ENCODE measurements at places on chromosomes 6 and 20.

DNA sequence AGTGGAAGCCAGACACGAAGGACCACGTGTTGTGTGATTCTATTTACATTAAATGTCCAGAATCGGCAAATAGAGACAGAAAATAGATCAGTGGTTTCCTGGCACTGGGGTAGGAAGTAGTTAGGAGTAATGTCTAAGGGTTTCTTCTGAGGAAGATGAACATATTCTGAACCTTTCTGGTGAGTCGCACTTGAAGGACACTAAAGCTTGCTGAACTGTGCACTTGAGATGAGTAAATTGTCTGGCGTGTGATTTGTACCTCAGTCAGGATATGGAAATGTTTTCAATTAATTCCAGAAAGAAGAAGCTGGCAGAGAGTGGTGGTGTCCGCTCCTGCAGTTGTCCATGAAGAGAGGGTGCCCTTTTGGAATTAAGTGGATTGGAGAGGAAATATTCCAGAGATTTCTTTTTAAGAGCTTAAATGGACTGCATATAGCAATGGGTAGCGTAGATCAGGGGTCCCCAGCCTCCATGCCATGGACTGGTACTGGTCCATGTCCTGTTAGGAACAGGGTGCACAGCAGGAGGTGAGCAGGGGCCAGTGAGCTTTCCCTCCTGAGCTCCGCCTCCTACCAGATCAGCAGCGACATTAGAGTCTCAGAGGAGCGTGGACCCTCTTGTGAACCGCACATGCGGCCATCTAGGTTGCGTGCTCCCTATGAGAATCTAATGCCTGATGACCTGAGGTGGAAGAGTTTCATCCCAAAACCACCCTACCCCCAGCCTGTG, 12.4 kb upstream of the KIF25 start:
- DNase-seq: no peak

- no peak for DNase-seq
These were observed 5.9 kb upstream of the TUBB1 start for GRCh38 chr20:59013031-59013951.

DNA sequence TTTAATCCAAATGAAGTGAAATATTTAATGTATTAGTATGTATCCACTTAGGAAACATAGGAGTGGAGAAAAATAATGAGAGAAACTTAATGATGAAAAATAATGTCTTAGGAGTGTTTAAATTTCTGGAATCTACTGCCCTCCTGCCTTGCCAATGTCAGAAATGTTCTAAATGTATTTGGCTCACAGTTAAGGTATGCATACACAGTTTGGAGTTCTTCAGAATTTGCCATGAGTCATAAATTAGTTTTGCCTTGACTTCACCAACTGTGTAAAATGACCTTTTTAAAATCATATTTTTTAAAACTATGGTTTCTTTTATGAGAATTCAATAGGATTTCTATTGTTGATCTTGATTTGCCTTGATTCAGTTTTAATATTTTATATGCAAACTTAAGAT, 191.7 kb upstream of the HSF2 start:
- DNase-seq: no peak

- no peak for DNase-seq
These were observed 890.3 kb downstream of the C6orf118 start for GRCh38 chr6:164419099-164419498.

DNA sequence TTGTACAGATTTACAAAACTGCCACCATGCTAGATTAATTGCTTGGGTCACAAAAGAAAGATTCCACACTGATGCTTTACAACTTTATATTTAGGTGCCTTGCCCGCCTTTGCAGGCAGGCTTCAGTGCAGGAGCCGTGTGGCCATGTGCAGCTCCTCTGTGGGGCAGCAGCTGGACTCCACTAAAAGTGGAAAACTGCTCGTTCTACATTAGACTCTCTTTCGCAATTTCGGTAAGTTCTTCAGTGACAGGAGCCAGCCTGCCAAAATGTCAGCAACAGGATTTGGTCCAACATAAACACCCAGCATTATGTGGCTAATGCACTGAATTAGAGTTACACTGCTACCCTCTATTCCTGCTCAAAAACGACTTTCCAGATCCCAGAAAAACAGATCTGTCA, 174.4 kb upstream of the KCNK16 start:
- DNase-seq: no peak

DNA sequence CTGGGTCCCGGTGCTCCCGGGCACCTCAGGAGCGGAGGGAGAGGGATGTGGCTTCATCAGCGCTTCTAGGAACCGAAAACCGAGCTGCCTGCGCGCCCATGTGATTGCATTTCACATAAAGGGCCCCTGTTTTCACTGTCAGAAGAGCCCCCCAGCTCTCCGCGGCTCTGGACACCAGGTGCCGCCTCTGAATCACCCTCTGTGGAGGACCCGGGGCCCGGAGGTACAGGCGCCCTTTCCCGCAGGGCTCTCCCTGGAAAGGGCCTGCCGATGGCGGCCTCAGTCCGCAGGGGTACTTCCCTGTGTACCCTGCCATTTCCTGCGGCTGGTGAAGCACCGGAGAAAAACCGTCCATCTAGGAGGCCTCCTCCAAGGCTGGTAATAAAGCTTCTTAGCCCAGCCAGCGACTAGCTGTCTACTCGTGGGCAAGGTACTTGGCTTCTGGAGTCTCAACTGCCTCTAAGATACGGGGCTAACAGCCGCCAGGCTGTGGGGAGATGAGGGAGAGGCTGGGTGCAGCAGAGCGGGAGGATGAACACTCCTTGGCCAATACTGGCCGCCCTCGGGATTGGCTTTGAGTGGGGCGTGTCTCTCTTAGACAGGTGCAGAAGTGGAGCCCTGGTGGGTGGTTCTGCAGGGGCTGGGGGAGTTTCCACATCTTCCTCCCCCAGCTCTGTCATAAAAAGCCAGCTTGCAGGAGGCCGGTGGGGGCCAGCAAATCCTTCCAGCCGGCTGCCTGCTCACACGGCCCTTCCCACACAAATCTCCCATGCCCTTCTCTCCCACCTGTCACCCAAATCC, 1.6 kb downstream of the PPP1R16B start:
- peak; percentile 77 for DNase-seq

DNA sequence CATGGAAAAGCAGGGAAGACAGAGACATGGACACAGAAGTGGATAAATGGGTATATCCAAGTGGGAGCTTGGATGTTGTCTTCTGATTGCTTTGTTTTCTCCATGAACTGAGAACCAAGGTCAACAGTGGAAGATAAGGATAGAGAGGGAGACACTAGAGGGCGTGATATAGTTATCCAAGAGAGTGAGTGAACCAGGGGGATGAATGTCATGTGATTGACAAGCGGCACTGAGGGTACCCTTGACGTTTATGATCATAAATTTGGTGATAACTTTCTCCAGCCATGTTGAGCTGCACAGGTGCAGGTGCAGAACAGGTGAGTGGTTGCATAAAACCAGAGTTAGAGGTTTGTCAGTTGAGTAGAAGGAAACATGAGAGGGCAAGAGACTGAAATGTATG, 20.7 kb downstream of the EBF4 start:
- peak; percentile 62 for DNase-seq

DNA sequence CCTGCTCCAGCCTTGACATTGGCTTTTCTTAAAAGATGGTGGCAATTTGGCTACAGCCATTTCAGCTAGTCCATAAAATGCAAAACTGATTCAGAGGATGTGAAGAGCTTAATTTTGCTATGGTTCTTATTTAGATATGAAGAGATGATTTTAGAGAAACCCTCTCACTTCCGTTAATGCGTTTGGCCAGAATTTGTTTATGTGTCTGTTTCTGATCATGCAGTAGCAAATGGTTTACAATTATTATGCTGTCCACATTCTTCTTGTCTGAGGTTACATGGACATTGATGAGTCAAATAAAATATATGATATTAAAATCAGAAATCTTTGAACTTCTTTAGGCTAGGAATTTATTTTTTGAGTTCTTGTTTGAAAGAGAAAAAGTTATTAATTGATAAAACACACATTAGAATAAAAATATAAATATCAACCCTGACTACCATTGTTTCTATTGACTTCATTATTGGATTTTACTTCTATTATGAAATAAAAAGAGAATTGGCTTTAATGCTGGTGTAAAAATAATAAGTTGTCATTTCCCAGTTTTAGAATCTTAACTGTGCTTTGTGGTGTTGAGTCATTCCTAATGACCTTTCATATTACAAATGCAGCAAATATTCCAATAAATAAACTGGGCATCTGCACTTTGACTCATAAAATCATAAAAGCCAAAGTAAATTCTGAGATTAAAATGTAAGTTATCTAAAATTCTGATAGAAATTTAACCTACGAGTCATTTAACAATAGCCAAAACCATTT, 1286.0 kb upstream of the GJE1 start:
- no peak for DNase-seq

DNA sequence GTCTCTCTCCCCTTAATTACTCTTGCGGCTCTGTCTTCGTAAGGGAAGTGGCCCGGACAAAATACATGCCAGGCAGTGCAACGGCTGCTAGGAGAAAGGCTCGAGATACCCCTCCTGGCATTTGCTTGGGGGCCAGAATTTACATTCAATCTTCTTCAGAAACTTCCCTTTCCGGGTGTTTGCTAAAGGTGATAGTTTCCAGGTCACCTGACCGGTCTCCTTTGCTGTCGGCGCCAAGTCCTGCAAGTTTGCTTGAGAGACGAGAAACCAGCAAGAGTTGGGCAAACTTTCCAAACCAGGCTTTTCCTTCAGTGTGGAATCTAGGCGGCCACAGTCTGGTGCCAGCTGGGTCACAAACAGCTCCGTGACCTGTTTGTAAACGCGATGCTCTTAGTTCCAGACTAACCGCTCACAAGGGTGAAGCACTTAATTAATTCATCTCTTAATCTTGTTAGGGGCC, 563 bp upstream of the SRSF3 start:
- peak; percentile 88 for DNase-seq

DNA sequence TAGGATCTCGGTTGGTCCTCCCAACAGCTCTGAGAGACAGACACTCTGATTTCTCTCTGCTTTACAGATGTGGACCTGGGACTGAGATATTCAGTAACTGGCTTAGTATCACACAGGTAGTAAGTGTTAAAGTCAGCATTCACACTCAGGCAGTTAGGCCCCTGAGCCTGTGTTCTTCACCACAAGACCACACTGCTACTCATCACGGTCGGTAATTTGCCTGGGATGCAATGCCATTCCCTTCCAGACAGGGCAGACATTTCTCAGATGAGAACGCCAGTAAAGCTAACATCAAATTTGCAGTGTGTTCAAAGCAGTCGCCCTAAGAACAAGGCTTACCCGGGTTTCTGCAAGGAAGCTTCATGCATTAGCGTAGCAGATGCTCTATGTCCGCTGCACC, 39.8 kb upstream of the HIVEP1 start:
- DNase-seq: no peak

GRCh38 chr6:121615493-121615892, 180.0 kb downstream of the GJA1 start:
- DNase-seq: no peak

GRCh38 chr6:122676146-122676545, 65.9 kb downstream of the PKIB start:
- no peak for DNase-seq

- DNase-seq: no peak
These were observed 31.8 kb downstream of the PSMB9 start for GRCh38 chr6:32885698-32886286.

DNA sequence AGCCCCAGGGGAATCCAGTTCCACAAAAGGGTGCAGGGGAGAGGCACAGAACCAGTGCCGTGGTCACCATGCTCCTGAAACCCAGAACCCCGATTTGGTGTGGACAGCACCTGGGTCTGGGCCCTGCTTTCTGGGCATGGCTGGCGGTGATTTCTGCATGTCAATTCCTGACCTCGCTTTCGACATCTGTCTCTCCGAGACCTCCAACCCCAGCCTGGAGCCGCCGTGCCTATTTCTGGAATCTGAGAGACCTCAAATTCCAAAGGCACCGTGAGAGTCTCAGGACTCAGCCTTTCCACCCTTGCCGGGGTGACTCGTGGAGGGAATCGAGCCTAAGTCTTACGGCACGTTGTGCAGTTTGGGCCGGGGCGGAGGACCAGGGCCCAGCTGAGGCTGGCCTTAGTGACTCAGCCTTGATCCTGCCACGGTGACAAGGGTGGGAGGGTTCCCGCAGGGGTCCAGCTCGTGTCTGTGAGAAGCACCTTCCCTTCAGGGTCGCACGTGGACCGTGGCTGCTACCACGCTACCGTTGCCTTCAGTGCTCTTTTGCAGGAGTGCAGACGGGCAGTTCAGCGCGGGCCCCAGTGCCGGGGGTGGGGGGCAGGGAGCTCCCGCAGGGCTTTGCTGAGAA, 133.7 kb downstream of the PXDC1 start:
- no peak for DNase-seq

DNA sequence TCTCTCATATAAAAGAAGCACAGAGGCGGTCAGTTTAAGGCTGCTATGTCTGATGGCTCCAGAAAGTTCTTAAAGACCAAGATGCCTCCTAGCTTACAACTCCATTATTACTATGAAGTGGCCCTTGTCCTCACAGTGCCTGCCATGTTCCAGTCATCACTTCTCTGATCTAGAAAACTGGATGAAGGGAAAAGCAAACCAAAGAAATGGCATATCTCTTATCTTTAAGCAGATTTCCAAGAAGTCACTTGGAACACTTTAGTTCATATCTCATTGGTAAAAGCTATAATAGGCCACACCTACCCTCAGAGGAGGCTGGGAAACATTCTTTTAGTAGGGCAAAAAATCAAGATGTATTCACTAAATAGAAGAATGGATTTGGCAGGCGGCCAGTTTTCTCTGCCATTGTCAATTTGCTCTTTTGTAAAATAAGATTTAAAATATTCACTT, 289.6 kb downstream of the TBC1D7 start:
- DNase-seq: no peak

- DNase-seq: no peak
These were observed 77.8 kb downstream of the ATG5 start for GRCh38 chr6:106247733-106248132.

DNA sequence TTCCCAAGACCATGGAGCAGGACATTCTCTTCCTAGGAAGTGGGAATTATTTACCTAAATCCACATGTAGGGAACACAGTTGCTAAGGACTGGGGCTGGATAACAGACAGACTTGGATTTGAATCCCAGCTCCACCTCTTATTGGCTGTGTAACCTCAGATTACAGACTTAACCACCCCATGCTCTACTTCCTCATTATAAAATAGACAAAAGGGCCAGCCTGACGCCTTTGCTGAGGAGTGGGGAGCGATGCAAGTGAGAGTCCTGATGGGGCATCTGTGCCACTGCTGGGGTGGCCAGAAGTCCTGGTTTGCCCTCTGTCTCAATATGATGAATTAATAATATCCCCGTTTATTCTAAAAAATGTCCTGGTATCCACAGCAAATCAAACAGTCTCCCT, 46.8 kb downstream of the SPATA2 start:
- no peak for DNase-seq

DNA sequence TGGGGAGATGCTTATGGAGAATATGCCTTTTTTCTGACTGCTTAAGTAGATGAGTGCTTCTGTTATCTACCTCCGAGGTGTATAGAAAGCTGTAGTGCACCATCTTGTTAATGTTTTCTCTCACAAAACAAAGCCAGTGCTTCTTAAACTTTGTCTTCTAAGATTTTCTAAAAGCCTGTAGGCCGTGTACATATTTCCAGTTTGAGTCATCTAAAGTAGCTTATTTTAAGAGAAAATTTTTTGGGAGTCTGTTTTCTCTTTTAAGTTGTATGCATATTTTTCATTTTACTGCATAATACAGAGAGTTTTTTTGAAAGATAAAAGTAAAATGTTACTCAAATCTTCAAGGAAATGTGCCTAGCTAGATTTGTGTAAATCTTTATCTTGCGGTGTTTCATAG, 151.7 kb downstream of the GRIK2 start:
- no peak for DNase-seq

- DNase-seq: no peak
These were observed 147.5 kb downstream of the BCAS1 start for GRCh38 chr20:53922901-53923314.
